ENCODE measurements at places on chromosomes 2 and 18.

GRCh38 chr2:165505514-165505913, 36.0 kb downstream of the CSRNP3 start:
- no peak for DNase-seq

- DNase-seq: no peak
These were observed 159.5 kb downstream of the NYAP2 start for GRCh38 chr2:225559072-225559415.

- no peak for DNase-seq
These were observed 176.9 kb downstream of the ALPK2 start for GRCh38 chr18:58451972-58452334.

DNA sequence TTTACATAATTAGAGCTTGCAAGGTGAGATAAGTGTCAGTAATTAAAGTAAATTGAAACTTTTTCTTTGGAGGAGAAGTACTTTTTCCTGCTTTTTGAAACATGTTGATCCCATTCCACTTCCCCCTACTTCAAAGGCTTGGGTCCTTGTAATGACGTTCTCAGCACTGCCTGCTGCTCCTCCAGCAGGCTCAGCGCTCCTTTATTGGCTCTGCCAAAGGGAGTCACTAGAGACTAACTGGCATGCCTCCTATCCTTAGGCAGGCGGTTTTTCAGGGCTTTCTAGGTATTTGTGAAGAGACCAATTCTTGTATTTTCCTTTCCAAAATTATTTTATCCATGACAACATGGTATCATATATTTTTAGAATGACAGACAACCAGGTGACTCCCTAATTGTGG, 43.9 kb upstream of the ACADL start:
- DNase-seq: no peak
